Activated CD4-positive, CD25-positive, alpha-beta regulatory T cell (primary cell): ENCODE measurements at places on chromosomes 1 and 21.
A peak's percentile ranks its signal among the peaks of the same experiment; 100 is the strongest.

- DNase-seq: no peak
Observed at GRCh38 chr21:31115249-31115648, 77.0 kb upstream of the KRTAP19-8 start.

GRCh38 chr1:63924600-63924999, 150.8 kb downstream of the ROR1 start:
- DNase-seq: no peak

- no peak for DNase-seq
Observed at GRCh38 chr1:203103216-203103615, 17.4 kb upstream of the MYOG start.

DNA sequence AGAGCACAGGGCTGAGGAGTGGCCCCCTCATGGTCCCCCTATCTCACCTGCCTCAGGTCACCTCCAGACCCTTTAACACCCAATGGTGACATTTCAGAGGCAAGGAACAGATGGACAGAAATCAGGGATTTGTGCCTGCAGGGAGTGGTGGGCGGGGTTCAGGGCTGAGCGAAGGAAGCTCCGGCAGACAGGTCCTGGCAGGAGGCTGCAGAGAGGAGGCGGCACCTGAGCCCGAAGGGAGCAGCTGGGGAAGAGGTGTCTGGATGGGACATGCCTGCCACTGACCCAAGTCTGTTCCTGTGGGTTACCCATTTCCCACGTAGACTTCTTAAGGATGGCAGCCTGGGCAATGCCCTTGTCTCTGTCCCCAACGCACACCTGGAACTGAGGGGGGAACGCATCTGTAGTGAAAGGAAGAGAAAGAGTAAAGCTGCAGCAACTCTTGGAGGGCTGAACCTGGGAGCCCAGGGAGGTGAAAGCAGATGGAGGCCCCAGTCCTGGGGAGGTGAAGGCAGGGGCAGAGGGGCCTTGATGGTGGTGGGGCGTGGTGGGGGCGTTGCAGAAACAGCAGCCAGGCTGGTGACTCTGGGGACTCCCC, 61.6 kb upstream of the ADARB1 start:
- DNase-seq: no peak

- DNase-seq: no peak
Observed at GRCh38 chr1:65734979-65735378, 57.7 kb upstream of the PDE4B start.

- no peak for DNase-seq
Observed at GRCh38 chr21:46189959-46190490, 5.8 kb upstream of the SPATC1L start.

DNA sequence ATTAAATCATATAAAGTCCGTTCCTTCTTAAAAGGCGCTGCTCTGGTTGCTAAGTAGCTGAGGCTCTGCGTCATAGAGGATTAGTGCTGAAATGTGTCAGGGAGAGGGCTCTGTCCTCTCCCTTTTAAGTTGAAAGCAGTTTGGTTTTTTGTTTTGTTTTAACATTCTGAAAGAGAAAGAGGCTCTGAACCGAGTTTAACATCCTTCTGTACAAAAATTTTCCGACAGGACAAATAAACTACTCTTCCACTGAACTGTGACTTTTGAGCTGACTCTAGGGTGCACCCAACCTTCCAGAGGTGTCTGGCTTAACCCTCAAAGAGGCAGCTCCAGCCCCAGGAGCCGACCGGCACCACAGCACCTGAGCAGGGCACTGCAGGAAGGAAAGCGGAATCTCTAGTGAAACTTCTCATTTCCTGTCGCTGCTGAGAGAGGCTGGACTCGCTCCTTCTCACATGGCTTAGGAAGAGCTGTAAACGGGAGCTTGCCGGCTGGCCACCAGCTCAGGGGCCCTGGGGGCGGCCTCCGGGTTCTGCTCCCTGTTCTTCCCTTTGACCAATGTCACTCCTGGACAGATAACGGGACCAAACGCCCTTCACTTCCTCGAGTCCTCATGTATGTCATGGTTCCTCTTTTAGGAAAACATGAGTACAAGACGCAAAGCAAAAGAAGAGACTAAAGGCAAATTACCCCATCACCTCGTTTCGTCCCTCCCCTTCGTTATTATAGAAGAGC, 1.2 kb downstream of the VAV3 start:
- peak; percentile 16 for DNase-seq

GRCh38 chr1:184649451-184649888, 105.2 kb downstream of the EDEM3 start:
- DNase-seq: no peak

- DNase-seq: no peak
Observed at GRCh38 chr1:230568008-230568407, 74.3 kb upstream of the COG2 start.
